ENCODE measurements at places on chromosomes 2 and 18.

- no peak for DNase-seq
These were observed 82.8 kb downstream of the LOXHD1 start for GRCh38 chr18:46574000-46574742.

DNA sequence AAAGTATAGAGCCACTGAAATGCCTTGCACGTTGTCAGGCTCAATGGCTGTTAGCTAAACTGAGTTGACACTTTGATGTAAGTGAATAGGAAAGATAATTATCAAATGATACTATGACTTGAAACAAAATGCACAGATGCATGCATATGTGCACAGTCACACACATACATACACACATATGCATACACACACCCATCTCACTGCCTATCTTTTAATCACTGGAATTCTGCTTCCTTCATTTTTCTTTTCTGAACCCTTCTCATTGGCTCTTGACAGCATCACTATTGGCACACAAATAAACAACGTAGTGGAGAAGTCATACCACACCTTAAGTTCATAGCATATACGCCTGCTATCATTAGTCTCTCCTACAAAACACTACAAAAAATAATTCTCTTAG, 154.9 kb upstream of the NCKAP5 start:
- DNase-seq, result no peak

GRCh38 chr18:3624935-3625741, 175.2 kb downstream of the TGIF1 start:
- DNase-seq, result peak; percentile 28

GRCh38 chr18:30280186-30280585, 762.4 kb downstream of the DSC3 start:
- no peak for DNase-seq

DNA sequence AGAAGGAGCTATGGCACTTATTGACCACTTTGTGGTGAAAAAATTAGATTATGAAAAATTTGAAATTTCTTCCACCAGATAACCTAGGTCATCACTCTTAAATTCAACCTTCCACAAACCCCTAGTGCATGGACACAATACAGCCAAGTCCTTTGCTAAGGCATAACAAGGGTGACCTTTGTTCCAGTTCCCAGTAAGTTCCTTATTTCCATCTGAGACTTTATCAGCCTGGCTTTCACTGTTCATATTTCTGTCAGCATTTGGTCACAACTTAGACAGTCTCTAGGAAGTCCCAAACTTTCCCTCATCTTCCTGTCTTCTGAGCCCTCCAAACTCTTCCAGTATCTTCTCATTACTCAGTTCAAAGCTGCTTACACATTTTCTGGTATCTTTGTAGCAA, 132.5 kb downstream of the TRABD2A start:
- no peak for DNase-seq

DNA sequence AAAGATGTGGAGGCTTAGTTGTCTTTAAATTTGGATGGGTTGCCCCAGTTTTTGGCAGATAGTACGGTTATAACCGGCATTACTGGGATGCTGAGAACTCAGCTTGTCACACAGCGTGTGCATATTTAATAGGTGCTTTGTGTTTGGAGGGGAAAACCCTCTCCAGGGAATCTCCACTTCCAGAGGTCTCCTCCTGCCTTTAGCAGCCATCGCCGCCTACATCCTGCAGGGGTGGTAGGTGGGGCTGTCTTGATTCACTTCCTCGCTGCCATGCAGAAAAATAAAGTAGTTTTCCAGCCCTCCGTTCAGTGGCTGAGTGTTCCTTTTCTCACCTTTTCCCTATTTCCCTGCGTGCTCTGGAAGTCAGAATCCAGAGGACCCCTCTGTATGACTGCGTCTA, 76.4 kb downstream of the ITGB1BP1 start:
- DNase-seq, result no peak

GRCh38 chr2:38215993-38216392, 140.0 kb upstream of the CYP1B1 start:
- no peak for DNase-seq

DNA sequence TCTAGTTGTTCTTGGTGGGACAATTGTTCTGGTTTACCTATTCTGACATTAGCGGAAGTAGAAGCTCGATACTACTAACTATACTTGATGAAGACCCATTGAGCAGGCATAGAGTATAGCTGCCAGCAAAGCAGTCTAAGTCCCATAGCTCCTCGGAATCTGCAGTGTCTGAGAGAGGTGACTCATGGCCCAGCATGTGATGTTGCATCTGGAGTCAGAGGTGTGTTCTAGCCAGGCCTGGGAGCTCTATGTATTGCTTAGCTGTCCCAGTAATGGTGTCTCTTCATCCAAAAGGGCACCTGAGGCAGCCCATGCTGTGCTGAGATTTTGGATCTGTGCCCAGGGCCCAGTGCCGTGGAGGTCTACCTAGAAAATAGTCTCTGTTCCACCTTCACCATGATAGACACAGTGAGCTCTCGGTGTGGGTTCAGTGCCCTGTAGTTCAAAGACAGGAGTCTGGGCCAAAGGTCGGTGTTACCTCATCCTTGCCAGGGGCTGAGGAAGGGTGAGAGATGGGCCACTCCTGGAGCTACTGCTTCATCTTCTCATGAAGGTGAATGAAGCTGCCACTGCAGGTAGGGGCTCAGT, 47.3 kb downstream of the MEX3C start:
- no peak for DNase-seq

DNA sequence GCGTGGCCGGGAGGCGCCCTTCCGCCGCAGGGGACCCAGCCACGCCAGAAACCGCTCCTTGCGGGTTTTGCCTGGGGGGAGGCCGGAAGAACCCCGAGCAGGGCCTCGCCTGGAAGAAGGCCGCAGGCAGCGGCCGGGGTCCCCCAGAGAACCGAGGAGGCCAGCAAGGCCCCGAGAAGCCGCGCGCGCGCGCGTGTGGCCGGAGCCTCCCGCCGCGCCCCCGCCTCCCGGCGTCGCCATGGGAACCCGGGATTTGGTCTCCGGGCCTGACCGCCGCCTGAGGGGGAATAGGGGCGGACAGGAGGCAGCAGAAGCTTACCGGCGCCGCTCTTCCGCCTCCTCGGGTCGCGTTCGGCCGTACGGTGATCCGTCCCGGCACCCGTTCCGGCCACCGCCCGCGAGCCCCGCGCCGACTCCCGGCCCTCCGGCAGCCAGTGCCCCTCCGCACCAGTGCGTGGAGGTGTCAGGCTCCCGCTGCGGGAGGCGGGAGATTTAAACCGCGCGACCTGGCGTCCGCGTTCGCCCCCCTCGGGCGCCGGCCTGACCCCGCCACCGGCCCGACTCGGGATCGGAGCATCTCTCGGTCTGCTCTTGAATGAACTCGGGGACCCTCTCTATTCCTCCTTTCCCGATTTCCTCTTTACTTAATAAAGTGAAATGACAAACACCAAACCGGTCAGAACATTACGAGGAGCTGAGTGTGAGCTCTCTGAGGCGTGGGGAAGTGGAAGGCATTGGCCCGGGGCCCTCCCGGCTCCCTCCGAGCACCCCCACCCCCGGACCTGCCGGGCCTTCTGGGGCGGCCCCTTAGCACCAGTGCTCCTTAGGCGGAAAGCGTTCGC, at the start of gene ICA1L:
Gene ICA1L (minus strand): TSS at position 467 of the 842 bp plus-strand sequence. CDS start 42,757 bp downstream, outside the sequence.
- peak; percentile 26 for DNase-seq

GRCh38 chr18:59646963-59647307, 50.3 kb downstream of the CCBE1 start:
- no peak for DNase-seq

- DNase-seq, result no peak
These were observed 21.8 kb upstream of the NT5C1B start for GRCh38 chr2:18611184-18611583.

DNA sequence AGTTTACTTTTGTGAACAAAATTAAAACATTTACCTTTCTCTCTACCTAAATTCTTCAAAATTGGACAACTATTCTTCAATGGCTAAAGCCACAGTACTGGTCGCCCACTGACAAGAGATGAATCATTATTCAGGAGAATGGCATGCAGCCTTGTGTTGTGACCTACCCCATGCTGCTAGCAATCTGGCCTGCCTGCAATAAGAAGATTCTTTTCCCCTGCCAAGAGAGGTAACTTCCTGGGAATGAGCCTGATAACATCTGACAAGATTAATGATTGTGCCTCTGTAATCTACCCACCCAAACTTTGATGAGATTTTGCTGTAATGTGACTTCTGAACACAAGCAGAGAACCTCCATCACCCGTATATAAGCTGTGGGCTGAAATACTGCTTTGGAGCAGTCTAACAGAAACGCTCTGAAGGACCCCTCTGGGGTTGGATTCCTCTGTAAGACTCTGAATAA, 47.0 kb upstream of the ST3GAL5 start:
- no peak for DNase-seq

DNA sequence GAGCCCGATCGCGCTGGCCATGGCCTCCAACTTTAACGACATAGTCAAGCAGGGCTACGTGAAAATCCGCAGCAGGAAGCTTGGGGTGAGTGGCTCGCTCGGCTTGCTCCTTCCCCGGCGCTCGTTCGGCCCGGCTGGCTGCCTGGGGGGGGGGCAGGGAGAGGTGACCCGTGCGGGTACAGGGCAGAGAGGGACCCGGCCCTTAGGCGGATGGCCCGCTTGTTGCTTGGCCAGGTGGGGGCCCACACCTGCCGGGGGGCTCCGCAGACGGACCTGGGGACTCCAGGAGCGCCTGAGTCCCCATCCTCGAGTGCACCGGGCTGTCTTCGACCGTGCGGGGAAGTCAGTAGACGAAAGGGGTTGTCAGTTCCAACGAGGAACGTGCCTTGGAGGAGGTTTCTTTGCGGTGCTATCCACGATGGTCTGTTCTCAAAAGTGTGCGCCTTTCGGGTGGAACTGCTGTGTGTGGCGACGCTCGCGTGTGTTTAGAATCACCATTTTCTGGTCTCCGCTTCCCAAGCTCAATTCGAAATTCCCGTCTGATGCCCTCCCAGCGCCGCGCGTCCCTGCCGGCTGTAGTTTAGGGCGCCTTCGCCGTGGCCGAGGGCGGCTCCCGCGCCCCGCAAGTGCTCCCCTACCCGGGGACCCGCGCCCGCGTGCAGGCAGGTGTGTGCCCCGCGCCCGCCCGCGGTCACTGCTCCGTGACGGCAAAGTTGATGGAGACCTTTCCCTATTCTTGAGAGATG, 711 bp downstream of the DOK6 start:
- DNase-seq, result no peak

DNA sequence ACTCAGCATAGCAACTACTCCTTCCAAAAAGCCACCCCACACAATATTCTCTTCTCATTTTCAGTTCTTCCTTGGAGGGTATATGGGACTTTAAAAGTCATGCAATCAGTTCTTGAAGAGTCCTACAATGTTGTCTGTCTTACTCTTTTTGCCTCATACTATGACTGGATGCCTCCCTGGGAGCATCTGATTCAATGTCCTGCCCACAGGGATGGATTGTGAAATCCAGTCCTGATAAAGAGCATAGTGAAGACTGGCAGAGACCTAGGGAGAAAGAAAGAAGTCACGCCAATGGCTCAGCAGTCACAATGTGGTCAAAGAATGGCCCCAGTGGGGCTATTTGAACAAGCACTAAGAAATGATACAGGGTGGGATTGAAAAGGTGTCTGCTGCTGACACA, 155.1 kb upstream of the SERPINE2 start:
- no peak for DNase-seq
